A549 treated with GW870086 at 1 μM for 4 hours (cell line): ENCODE measurements at places on chromosomes 3 and 15. TPM values are rescaled to one million over a fixed set of nuclear protein-coding genes. Genes with fewer than 3 reads are reported as not detected.

GREM1 gene
- total RNA-seq = 4.7 to 8.9 TPM (median 6.2 TPM) in 5 replicates

LTK gene
- total RNA-seq = 0.03 to 0.43 TPM (median 0.10 TPM) in 4 of 5 replicates, not detected in the other

MRPS22 gene
- total RNA-seq = 43.6 to 52.0 TPM (median 45.4 TPM) in 5 replicates

GOLGA6L10 gene
- 0.33 to 0.56 TPM (median 0.50 TPM) in 5 replicates for total RNA-seq
